Activated T-cell treated with anti-CD3 and anti-CD28 coated beads, Interleukin-2, amount 50 U/mL, for 4 hours (primary cell): ENCODE measurements at places on chromosomes 1 and 21.

DNA sequence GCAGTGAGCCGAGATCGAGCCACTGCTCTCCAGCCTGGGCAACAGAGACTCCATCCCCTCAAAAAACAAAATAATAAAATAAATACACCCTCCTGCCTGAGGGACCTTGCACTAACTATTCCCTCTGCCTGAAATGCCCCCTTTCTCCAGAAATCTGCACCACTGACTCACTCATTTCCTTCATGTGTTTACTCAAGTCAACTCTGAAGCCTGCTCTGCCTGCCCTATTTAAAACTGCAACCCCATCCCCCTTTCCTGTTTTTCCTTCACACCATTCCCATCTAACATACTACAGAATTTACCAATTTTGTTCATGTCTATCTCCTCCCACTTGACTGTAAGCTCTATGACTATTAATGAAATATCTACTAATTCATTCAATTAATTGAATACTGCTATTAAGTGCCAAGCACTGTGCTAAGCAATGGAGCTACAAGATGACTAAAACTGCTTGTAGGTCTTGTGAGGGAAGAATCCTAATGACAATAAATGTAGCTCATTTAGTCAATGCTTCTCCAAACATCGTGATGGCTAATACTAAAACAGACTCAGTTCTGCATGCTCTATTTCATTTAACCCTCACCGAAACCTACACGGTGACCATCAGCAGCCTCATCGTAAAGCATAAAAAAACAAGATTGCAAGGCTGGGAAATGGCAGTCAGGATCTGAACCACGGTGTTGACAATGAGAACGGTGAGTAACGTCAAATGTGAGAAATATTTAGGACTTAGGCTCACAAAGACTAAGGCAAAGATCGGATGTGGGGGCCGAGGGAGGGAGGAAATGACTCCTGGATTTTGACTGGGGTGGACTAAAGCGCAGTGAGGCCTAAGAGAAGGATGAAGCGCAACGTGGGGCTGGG, 749 bp upstream of the TMEM39B start:
- no peak for DNase-seq

- no peak for DNase-seq
Observed at GRCh38 chr1:111604931-111605330, 14.7 kb upstream of the RAP1A start.

DNA sequence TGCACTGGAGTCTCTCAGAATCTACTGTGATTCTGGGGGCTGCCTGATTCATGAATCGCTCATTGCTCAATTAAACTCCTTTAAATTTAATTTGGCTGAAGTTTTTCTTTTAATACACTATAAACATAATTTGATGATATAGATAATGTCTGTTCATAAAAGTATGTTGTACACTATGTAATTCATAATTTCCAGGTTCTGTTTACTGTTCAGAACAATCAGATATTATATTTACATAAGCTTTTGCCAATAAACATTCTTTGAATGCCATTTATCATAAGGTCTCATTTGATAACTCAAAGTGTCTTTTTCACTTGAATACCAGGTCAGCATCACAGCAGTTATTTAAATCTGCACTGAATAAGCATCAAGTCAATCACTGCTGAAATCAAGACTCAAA, 39.6 kb downstream of the PIGK start:
- no peak for DNase-seq

DNA sequence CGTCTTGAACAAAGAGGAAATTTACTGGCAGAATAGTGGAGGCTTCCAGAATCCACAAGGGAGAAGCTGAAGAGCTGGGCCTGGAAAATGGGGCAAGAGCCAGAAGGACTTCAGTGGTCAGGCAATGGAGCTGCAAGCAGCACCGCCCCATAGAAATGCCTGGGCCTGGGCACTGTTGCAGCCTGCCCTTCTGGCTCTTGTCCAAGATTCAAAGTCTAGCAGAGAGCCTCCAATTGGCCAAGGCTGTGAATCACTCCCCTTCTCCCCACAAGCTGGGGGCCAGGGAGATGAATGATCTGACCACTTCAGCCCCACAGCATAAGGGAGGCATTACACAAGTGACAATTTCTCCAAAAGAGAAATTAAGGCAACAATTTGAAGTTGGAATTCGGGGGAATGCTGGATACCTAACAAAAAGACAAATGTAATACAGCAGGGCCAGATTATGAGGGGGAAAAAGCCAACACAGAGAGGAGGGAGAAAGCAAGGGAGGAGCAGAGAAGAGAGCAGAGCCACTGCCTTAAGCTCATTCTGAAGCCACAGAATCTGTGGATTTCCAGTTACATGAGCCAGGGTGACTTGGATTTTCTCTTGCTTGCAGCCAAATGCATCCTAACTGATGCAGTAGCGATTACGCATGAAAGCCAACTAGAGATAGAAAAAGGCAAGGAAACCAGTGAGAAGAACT, 80.3 kb downstream of the LRIG2 start:
- no peak for DNase-seq
